ENCODE measurements at places on chromosomes 2 and 18.

DNA sequence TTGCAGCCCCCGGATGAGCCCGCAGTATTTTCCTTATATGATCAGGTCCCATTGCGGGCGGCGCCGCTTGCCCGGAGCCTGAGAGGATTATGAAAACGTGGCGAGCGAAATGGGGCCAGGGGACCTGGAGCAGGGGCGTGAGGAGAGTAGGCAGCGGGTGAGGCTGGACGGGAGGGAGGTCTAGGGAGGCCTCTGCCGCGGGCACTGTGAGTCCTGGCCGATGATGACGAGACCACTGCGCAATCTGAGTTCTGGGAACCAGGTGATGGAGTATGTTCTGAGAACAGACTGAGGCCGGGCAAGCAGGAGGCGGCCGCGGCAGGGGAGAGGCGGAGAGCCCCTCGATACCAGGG lies 790 bp upstream of the ACAA2 start:
- DNase-seq, result no peak

DNA sequence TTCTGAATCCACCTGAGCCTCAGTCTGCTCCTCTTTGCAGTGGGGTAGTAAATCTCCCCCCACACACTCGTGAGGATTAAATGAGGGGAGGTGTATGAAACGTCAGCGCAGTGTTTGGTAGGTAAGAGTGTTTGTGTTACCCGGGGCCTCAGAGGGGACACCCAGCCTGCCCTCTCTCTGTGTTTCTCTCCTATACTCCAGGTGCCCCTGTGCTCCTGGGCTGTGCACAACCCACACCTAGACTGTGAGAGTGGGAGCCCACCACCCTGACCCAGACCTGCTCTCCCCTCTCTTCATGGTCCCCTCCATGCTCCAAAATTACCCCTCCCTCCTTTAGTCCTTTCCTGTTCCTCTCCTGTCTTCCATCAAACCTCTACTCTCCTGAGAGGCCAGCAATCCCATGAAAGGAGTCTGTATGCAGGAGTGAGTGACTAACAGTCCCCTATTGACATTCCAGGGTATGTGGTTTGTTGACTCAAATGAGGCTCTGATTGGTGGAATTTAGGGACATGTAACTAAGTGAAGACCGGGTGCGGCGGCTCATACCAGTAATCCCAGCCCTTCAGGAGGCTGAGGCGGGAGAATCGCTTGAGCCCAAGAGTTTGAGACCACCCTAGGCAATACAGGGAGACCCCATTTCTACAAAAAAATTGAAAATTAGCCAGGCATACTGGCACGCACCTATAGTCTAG lies 10.4 kb downstream of the CIB4 start:
- DNase-seq, result no peak

DNA sequence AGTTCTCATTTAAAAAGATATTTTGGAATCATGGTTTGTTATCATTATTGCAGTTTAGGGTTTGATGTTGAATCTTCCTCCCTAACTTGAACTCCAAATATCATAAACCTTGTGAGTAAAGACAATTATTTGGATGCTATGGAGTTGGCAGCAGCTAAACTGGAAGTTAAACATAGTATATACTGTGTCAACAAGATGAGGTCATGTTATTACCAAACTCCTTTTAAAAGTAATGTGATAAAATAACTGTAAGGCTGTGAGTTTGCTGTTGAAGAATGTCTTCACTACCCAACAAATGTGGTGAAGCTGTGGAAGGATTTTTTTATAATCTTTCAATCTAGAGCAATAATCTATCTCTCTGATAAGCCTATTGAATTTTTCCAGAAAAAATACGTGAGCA lies 16.0 kb downstream of the DNAH6 start:
- peak; percentile 7 for DNase-seq

- DNase-seq, result peak; percentile 37
Measured at GRCh38 chr2:6647046-6647445, 218.7 kb downstream of the CMPK2 start.

DNA sequence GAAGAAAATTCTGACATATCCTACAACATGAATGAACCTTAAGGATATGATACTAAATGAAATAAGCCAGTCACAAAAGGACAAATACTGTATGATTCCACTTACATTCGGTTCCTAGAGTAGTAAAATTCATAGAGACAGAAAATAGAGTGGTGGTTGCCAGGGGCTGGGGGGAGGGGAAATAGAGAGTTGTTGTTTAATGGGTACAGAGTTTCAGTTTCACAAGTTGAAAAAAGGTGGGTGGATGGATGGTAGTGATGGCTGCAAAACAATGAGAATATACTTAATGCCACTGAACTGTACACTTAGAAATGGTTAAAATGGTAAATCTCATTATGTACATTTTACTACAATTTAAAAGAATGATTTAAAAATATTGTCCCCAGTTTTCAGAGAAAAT lies 53.3 kb upstream of the NFU1 start:
- no peak for DNase-seq

GRCh38 chr18:76491473-76491775 lies 3.6 kb downstream of the ZNF516 start:
- DNase-seq, result peak; percentile 80

DNA sequence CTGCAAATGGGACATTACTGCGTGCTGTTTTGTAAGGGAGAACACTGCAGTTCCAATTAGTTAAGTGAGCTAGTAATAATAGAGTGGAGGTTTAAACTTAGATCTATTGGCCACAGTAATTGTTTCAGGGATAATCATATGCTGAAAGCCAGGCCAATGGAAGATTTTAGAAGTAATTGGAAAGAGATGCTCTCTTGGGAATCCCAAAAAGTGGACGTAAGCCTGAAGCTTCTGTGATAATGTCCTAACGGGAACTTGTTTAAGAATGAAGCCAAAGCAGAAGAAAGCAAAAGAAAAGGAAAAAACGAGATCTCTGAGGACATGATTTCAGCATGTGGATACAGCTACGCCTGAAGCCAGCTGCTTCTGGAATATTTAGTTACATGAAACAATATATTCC lies 594.6 kb downstream of the SLC4A3 start:
- DNase-seq, result no peak

DNA sequence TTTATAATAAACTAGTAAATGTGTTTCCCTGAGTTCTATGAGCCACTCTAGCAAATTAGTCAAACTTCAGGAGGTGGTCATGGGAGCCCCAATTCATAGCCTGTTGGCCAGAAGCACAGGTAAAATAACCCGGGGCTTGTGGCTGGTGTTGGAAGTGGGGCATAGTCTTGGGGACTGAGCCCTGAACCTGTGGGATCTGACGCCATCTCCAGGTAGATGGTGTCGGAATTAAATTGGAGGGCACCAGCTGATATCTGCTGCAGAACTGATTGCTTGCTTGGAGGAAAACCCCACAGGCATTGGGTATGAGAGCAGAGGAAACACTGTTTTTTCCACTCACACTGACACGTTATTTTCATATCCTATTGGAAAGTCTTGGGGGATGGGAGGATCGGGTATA lies 14.1 kb downstream of the NMS start:
- no peak for DNase-seq

GRCh38 chr2:201933792-201934237 lies 99.8 kb upstream of the FZD7 start:
- DNase-seq, result no peak

- DNase-seq, result no peak
Measured at GRCh38 chr2:149200109-149200520, 130.3 kb upstream of the LYPD6 start.

DNA sequence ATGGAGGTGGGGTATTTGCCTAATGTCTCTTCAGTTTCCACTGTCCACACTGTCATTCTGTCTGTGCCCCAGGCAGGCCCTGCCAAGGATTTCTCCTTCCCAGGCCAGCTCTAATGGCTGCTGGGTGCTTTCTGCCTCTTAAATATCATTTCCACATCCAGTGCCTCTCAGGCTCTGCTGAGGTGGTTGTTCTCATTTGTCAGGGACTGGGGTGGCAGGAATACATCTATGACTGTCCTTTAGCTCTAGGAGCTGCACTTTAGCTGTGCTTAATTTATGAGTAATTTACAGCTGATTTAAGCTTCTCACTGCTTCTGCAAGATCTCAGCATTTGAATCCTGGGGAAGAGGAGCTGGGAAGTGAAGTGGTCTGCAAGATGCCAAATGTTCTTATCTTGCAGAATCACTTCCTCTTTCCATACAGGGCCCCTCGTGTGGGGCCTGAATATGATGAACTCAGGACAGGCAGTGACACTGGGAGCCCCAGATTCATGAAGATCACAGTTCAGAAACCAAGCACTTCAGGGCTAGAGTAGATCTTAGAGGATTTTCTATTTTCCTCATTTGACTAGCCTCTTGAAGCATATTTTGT lies 150.2 kb downstream of the FSHR start:
- peak; percentile 17 for DNase-seq

DNA sequence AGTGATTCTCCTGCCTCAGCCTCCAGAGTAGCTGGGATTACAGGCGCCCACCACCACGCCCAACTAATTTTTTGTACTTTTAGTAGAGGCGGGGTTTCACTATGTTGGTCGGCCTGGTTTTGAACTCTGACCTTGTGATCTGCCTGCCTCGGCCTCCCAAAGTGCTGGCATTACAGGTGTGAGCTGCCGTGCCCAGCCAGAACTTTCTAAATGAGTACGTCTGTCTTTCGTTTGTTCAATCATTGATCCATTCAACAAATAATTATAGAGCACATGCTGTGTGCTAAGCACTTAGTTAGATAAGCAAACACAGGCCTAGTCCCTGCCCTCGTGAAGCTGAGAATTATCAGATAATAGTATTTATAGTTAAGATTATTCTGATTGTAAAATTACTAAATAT lies 56.5 kb downstream of the TTC39C start:
- no peak for DNase-seq

DNA sequence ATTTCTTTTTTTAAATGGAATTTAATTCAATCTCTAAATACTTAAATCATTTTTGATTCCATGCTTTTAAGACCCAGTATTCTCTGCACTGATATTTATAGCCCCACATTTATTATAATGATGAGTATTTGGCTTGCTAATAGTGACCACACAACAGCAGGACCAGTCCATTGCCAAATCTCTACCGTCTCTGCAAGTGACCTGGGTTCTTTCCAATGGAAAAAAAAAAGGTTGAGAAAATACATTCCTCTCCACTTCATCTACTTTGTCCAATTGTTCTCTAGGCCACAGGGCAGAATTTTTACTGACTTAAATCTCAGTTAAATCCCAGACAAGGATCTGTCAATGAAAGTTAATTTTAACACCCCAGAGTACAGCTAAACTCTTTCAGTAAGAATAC lies 20.5 kb downstream of the GRB14 start:
- DNase-seq, result no peak

- DNase-seq, result no peak
Measured at GRCh38 chr2:219282943-219283581, 3.9 kb downstream of the DNAJB2 start.

DNA sequence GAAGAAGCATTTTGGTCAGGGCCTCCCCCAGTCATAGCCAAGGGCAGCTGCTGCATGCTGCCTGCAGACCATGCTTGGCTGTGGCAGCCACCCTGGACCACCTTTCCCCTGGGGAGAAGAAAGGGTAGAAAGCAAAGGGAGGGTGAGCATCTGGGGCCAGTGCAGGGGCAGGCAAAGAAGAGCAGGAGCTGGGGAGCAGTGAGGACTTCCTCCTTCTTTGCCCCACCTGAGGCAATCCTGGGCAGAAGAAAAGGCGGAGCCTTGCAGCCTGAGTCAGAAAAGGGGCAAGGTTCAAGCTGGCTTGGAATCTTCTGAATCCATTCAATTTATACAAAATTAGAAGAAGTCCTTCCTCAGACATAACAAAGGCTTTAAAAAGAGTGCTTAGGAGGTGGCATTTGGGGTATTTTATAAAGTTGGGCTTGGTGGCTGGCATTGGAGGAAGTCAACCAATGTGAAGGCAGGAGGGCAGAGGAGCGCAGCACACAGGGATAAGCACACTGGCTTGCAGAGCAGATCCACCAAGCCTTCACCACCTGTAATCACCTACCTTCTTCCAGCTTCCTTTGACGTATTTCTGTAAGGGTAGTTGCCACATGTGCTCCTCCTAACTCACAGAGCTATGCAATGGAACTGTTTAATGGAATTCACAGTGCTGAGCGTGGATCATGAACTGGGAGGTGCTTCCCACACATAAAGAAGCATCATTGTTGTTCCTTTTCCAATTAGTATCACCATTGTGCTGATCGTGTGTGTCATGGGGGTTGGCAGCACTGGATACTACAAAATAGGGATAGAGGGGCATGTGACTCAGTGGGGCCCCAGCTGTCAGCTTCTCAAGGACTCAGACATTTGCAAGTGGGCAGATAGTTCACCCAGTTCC lies 154.4 kb upstream of the EPAS1 start:
- peak; percentile 36 for DNase-seq

DNA sequence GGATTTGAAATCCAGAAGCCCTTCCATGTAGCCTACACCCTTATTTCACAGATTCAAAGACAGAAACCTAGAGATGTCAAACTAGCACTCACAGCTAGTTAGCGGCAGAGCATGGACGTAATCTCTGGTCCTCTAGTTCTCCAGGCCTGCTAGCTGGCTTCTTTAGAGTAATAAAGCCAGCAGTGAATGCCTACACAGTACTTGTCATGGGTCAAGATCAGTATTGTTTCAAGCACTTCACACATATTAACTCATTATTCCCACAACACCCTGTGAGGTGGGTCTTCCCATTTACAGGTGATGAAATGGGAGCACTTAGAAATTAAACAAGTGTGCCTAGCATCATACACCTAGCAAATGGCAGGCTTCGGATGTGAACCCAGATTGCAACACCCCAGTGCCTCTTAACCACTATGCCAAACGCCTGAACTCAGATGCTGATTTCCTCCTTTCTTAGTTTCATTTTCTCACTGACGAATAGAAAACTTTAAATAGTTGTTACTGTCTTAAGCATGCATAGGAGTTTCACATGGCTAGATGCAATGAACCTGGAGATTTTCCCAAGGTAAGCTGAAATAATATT lies 14.5 kb upstream of the ZBTB14 start:
- no peak for DNase-seq

DNA sequence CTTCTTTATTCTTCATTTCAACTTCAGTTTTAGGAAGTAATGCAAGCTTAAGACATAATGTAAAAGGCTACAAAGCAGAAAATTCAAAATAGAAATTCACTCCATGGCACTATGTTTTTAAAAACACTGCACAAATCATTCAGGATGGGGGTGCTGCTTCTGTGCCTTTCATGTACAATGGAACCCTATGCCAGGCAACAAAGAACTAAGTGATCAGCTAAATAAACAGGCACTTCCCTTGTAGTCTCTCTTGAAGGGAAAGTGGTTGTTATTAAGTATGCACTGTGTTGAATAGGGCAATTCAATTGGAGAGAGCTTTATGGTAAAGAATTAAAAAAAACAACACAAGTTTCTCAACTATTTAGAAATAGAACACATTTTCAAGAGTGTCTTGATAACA lies 10.9 kb upstream of the ERBB4 start:
- DNase-seq, result no peak

GRCh38 chr18:9596226-9596625 lies 18.1 kb downstream of the PPP4R1 start:
- DNase-seq, result no peak

- no peak for DNase-seq
Measured at GRCh38 chr2:39919511-39920306, 140.7 kb upstream of the THUMPD2 start.

Measured in stomach (tissue), 19 donors.